Putamen (tissue), 1 donor: ENCODE measurements at places on chromosomes 2 and 18.

- no peak for DNase-seq
Observed at GRCh38 chr2:135585586-135585985, 54.3 kb downstream of the R3HDM1 start.

GRCh38 chr18:49177812-49178211, 227.0 kb upstream of the SMAD7 start:
- DNase-seq = no peak

DNA sequence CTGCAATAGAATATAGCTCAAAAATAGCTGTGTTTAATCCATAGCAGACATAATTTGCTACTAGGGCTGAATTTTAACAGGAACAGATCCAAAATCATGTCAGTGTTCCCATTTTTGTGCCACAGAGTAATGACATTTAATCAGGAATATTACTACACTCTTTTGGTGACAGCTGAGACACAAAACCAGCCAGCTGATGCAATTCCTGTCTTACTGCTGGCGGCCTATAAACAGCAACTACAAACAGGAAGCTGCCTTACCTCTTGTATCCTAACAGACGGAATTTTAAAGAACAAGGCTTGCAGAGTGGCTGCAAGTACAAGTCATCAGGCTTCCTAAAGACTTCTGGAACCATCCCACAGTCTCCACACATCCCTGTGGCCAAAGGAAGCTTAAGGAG, 218.1 kb downstream of the ZNF521 start:
- no peak for DNase-seq

GRCh38 chr18:10682368-10682714, 156.5 kb downstream of the NAPG start:
- DNase-seq = no peak

- DNase-seq = no peak
Observed at GRCh38 chr2:239378918-239379640, 21.7 kb downstream of the HDAC4 start.

GRCh38 chr2:85468096-85468703, 49.7 kb downstream of the SH2D6 start:
- DNase-seq = no peak

GRCh38 chr2:25548601-25549000, 124.8 kb downstream of the DTNB start:
- no peak for DNase-seq

- DNase-seq = no peak
Observed at GRCh38 chr2:44700824-44701223, 240.7 kb upstream of the SIX3 start.

- DNase-seq = no peak
Observed at GRCh38 chr2:56347881-56348280, 164.1 kb downstream of the CCDC85A start.

DNA sequence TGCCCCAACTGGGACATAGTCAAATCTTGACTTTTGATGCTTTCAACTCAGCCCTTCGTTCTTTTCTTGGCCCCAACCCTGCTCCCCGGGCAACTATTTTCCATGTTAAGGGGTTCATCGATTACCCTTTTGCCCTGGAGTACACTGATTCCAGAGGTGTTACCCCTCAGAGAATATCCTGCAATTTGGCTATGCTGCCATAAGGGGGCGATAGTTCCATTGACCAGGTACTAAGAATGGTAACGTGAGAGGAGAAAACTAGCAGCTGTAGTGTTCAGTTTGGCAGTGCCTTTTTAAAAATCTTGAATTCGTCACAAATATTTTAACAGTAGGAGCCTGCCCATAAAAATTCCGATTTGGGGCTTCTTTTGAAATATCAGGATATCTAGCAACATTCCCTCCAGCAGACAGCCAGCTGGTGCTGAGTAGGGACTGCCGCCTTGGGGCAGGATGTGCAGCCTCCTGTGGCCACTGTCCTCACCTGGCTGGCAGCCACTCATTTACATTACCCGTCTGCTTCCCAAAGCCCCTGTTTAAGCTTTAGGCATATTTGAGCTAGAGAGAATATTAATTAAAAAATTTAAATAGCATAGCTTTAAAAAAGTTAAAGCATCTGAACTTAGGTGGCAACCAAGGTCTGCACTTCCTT, 146.3 kb upstream of the SKOR2 start:
- DNase-seq = no peak

DNA sequence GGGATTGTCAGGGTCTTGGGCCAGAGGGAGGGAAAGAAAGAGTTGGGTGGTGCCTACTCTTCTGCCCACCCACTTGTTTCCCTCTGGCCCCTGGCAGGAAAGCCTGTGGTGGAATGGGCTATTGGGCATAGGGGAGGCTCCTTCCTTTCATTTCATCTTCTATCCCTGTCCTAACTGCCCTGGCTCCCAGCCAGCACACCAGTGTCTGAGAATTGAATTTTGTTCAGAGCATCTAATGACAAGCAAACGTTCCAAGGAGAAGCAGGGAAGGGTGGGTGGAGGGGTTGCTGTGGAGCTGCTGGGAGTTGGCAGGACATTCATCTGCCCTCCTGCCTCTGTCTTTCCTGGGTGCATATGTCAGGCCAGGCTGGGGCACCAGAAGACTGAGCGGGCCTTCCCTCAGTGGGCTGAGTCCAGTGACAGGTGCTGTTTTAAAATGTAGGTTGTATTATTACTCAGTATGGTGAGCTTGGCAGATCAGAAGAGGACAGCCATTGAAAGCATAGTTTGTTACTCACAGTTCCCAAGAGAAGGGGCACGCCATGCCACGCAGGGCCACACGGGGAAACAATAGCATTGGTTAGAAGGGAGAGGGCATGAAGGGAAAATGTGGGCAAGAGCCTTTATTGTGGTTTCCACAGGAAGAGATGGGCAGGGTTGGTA, 171.9 kb downstream of the ACOXL start:
- DNase-seq = no peak

GRCh38 chr2:232328032-232328422, 50.5 kb upstream of the ALPP start:
- DNase-seq = no peak

DNA sequence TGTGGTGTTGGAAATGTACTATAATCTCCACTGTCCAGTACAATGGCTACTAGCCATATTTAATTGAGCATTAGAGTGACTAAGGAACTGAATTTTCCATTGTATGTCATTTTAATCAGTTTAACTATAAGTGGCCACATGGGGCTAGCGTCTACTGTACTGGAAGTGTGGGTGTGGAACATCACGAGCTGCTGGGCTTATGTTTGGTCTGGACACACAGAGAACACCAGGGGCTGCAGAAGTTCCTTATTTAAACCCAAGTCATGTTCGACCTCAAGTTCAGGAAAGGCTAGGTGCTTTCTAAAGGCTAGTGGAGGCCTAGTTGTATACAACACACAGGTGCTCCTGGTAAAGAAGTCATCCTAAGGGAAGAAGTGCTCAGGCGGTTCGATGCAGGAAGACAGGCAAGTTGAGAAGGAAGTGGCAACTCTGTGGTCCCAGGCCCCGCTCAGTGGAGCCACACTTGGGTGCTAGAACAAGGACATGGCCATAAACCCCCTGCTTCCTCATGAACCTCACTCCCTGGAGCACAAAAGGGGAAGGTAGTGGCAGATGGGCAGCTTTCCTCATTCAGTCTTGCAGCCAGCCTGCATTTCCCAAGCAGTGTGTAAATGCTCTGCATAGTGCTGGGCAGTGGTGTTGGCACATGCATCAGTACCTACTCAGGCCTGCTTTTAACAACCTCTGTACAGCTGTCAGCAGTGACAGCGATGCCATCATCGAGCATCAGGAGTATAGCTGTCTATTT, 13.3 kb downstream of the LGALSL start:
- peak; percentile 26 for DNase-seq

- DNase-seq = no peak
Observed at GRCh38 chr2:224849264-224849663, 133.1 kb upstream of the CCDC195 start.

GRCh38 chr2:5164776-5165525, 527.2 kb upstream of the SOX11 start:
- DNase-seq = no peak

GRCh38 chr2:204032301-204032700, 95.7 kb downstream of the ICOS start:
- DNase-seq = no peak

DNA sequence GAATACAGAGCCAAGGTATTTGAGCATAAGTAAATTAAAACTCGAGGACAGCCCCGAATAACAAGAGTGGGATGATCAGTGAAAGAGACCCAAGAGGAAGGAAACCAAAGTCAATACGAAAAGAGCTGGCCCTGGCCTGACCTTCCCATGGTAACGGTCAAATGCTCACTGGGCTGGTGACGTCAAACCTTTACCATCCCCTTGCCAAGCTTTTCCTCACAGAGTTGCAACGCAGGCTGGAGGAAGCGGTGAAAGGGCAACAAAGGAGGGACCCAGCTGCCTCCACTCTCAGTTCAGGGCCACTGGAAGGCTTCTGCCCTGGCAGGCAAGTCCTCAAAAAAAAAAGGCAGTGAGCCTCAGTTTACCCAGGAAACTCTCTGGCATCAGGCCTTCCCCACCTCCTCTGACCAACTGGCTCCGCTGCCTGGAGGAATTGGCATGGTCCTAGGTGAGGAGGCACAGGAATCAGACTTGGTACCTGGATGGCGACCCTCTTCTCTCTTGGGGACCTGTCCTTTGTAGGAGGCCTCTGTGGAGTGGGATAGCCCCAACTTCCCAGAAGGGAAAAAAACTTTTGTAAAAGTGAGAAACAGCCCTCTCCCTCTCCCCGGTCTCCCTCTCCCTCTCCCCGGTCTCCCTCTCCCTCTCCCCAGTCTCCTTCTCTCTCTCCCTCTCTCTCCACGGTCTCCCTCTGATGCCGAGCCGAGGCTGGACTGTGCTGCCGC, 212.4 kb downstream of the ANAPC1 start:
- DNase-seq = no peak

DNA sequence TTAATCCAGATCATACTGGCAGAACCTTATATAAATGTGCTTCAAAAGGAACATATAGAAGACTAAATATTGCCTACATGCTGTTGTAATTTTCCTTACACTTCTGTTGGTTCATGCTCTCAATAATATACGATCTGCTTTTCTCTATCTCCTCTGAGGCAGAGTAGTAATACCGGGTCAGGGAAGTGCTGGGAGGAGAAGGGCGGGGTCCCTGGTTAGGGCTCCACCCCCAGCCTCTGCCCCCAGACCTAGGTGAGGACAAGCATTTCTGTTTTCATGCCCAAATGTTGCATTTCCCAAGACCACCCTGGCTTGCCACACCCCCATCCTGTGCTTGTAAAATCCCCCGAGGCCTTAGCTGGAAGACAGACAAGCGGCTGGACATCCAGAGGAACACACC, 55.3 kb downstream of the PLA2R1 start:
- no peak for DNase-seq

DNA sequence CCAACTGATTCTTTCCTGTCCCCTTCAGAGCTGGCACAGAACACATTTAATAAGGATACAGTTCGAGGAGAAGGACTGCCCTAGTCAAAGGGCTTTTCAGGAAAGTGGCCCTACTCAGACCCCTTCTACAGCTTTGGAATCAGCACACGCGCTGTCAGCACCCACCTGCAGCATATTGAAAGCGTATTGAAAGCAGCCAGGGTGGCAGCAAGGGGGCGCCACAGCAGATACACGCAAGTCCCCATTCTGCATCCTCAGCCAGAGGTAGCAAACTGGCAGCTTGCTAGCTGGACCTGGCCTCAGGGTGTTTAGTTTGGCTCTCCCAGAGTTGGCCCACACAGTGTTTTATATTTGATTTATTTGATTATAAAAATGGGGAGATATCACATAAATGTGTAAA, 101.0 kb upstream of the NT5C1B start:
- DNase-seq = no peak

GRCh38 chr2:186995092-186995491, 146.1 kb upstream of the ZSWIM2 start:
- no peak for DNase-seq

GRCh38 chr2:72994282-72994990, 77.1 kb downstream of the SFXN5 start:
- DNase-seq = no peak

DNA sequence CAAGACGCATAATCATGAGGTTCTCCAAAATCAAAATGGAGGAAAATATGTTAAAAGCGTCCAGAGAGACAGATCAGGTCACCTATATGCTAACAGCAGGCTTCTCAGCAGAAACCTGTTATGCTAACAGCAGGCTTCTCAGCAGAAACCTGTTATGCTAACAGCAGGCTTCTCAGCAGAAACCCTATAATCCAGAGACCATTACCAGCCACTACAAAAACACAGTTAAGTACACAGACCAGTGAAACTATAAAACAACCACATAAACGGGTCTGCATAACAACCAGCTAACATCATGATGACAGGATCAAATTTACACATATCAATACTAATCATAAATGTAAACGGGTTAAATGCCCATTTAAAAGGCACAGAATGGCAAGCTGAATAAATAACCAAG, 1548.4 kb upstream of the TMEFF2 start:
- no peak for DNase-seq

DNA sequence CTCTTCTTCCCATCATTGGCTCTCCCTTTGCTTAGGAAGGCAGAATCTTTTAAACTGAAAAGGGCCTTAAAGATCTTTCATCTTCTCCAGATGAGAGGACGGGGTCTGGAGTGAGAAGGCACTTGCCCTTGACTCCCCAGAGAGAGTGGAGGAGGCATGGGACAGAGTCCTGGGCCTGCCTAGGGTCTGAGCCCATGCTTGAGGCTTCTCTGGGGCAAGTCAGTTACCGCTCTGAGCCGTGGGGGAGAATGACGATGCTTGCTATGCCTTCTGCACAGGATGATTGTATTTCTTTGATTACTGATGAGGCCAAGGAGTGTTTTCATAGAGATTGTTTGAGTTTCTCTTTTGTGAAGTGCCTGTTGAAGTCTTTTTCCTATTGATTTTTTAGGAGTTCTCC, 921 bp downstream of the PLB1 start:
- no peak for DNase-seq

DNA sequence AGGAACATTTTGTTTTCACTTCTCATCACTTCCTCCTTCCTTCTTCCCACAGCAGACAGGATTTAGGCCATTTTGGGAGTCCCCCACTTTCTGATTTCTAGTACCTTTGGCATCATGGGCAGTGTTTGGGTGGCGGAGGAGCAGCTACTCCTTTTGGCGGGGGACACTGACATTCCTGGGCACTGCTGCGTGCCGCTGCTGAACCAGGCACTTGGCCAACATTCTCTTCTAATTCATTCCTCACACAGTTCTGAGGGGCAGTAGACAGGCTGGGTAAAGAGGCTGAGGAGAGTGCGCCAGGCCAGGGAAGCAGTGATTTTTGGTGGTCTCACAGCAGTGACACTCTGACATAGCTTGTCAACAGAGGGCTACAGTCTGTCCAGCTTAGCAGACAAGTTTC, 270.2 kb downstream of the LOXHD1 start:
- DNase-seq = no peak
